NCI-H1092 treated with DMSO at 0.1 percent for 48 hours (cell line): ENCODE measurements at places on chromosomes 13 and 19.

DNA sequence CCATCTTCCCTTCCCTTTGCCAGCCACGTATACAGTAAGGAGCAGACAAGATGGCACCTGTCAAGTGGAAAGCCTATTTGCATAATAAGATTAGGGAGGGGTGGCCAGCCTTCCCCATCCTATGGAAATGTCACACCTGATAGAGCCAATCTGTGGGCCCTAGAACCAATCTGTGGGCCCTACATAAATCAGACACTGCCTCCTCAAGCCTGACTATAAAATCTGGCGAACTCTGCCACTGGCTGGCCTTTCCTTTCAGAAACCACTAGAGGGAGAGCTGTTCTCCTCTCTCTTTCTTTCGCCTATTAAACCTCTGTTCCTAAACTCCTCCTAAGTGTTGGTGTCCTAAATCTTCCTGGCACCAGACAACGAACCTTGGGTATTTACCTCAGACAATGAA, 231.5 kb upstream of the KLHL1 start:
- peak; percentile 39 for DNase-seq

- DNase-seq, result no peak
Measured at GRCh38 chr19:48044561-48044960, 682 bp upstream of the CABP5 start.

DNA sequence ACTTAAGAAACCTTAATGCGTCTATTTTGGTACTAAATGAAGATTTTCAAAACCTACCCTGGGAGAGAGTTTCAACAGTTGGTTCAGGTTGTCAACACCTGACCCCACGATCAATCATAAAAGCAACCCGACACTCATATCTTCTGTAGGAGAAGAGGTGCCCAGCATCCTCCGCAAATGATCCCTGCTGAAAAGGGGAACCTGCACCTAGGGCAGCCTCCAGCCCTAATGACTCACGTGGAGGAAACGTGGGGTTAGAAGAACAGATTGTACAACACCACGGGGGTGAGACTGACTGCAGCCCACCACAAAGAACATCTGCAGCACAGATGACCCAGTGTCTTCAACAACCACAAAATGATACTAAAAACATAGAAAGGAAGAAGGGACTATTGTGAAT, 116.3 kb downstream of the RAB20 start:
- no peak for DNase-seq

DNA sequence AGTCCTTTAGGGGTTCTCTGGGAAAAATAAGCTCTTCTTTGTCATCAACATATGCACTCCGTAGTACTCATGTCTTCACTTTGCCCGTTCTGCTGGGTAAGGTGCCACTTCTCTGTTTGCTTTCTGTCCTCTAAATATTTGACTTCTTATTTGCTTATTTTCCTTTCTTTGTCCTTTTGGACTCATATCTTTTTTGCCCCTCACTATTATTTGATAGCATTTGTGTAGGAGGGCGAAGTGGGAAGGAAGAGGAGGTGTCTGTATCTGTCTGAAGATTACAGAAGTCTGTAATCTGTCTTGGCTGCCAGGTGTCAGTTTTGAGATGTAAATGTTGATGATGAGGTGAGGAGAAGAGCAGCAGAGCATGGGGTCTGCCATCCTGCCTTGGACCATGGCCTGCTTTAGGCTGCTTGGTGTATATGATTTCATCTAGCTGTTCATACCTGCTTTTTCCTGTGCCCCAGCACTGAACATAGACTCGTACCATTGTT, 30.8 kb downstream of the USPL1 start:
- DNase-seq, result no peak

- DNase-seq, result no peak
Measured at GRCh38 chr13:107203146-107203847, 635.4 kb upstream of the ARGLU1 start.

- no peak for DNase-seq
Measured at GRCh38 chr19:35733180-35734125, 8.8 kb downstream of the IGFLR1 start.

DNA sequence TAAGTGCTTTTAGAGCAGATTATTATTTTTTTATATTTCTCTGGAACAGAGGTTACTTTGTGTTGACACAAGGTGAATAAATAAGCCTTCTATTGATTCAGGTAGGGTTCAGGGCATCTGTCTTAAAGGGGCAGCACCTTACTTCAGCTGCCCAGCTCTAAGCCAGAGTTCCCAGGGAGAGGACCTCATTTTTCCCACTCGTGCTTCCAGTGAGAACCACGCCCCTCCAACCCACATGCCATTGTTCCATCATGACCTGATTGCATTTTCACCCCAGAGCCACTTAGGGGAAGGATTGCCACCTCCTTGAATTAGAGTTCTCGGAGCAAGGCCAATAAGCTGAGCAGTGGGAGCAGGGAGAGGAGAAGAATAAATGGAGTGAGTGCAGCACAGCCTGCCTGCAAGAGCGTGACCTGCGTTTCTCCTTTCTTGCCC, 104.3 kb upstream of the FRY start:
- DNase-seq, result peak; percentile 40

DNA sequence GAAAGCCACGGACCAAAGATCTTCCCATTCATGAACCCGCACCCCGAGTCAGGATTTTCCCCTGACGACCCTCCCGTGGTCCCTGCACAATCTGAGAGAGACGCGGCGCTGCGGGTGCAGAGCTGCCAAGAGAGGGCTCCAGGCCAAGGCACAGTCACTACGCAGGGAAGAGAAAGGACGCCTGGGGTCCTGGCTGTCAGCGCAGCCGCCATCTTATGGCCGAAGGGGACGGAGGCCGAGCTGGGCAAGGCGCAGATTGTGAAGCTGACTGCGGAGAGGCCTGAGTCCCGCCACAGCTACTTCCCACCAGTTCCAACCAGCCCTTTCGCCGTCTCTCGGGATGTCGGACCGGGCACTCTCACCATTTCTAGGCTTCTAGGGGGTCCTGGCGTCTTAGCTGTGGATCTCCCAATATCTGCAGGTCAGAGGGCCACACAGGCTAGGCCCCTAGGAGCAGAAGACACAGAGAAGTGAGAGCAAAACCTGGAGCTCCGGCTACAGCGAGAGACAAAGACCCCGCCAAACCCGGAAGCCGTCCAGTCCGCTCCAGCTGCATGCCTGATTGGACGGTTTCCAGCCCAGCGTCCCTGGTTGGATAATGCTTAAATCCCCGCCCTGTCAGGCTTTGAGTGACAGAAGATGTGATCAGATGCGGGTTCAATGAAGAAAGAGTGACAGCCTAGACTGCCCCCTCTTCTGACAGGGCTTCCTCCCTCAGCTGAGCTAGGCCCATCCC, at the start of gene ZNF100:
TSS of gene ZNF100 (minus strand) at position 515 of the 736 bp plus-strand sequence. CDS start at position 365, 150 bp downstream.
- peak; percentile 90 for DNase-seq

GRCh38 chr13:79937771-79938216, 403.1 kb downstream of the SPRY2 start:
- DNase-seq, result no peak

GRCh38 chr19:34983786-34984185, 16.3 kb upstream of the GRAMD1A start:
- DNase-seq, result no peak

- DNase-seq, result no peak
Measured at GRCh38 chr13:88085036-88085435, 413.9 kb downstream of the SLITRK5 start.

DNA sequence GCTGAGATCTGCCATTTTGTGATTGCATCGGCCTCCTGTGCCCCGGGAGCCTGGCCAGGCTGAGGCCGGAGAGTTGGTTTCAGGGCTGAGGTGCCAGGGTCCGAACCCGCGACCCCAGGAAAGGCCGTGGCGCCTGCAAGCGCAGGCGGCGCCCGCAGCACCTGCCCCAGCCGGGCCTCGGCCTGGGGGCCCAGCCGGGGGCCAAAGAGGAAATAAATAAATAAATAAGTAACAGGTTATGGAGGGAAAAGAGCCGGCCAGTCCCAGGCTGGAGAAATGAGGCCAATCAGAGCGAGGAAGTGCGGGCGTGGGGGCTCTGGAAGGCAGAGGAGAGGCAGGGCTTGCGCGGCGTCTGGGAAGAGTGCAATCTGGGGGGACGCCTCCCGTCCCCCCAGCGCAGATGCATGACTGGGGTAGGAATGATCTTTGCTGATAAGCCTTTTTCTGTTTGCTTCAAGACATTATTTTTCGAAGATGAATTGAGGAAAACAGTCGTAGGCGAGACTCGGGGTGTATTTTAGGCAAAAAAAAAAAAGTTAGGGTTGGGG, 145.6 kb upstream of the ZNF536 start:
- no peak for DNase-seq

GRCh38 chr19:23160766-23161165, 43.9 kb downstream of the ZNF730 start:
- no peak for DNase-seq

- DNase-seq, result peak; percentile 64
Measured at GRCh38 chr19:29596885-29597525, 9.1 kb upstream of the POP4 start.

- no peak for DNase-seq
Measured at GRCh38 chr13:69109891-69110525, 997.6 kb upstream of the ATXN8OS start.

DNA sequence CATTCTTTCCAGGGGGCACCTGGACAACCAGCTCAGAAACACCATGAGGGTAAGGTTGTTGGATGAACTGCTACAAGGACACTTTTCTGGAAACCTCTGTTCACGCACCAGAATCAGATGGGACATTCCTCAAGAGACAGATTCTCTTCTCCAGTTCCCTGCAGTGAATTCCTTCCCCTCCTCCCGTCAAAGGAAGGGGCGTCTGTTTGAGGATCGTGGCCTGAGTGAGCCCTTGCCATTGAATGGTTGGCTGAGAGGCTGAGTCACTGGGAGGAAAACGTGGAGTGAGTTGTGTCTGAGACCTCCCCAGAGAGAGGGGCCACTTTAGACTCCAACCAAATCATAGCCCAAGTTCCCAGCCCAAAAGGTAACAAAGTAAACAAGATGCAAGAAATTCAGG, 79.4 kb upstream of the ZNF507 start:
- DNase-seq, result no peak

- DNase-seq, result no peak
Measured at GRCh38 chr13:102911336-102911735, 65.5 kb downstream of the ERCC5 start.

- peak; percentile 8 for DNase-seq
Measured at GRCh38 chr13:44273991-44274770, 99.4 kb upstream of the SERP2 start.

DNA sequence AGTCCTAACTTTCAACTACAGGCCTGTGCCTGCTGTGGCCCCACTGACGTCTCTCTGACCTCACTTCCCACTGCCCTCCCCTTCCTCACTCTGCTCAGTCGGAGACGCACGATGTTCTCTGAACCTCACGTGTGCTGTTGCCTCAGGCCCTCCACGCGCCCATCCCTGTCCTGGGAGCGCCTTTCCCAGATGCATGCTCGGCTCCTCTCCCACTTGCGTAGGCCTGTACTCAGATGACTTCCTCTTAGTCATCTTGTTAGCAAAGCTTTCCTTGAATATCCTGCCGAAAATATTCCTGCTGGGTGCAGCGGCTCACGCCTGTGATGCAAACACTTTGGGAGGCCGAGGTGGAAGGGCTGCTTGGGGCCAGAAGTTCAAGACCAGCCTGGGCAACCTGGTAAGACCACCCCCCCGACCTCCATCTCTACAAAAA, 9.3 kb upstream of the SYT5 start:
- DNase-seq, result no peak

GRCh38 chr13:93118081-93118615, 108.5 kb upstream of the GPC6 start:
- DNase-seq, result no peak

GRCh38 chr19:28466107-28467045, 746.6 kb downstream of the UQCRFS1 start:
- DNase-seq, result peak; percentile 58

DNA sequence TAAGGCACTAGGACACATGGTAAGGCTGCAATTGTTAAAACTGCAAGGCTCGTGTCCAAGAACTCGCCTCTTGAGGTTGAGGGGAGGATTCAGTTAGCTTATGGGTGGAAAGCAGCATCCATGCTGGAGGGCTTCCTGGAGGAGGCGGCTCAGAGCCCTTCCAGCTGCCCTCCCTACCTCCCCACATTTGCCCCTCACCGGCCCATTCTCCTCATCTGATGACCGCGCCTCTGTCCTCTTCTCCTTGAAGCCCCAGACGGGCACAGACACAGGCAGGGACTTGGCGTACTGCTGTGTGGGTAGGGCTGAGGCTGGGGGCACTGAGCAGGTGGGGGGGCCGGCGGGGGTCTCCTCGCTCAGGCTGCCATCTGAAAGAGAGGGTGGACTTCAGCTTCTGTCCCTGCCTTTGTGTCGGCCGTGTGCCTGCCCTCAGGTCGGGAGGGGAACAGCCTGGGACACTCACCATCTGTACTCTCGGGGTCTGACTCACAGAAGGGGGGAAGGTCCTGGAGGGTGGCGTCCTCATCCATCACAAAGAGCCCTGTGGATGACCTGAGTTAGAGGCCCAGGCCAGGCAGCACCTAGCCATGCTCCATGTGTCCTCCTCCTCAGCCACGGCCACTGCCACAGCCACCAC, 4.1 kb upstream of the PNKP start:
- no peak for DNase-seq

GRCh38 chr13:110014719-110015118, 228.3 kb upstream of the IRS2 start:
- DNase-seq, result peak; percentile 91

DNA sequence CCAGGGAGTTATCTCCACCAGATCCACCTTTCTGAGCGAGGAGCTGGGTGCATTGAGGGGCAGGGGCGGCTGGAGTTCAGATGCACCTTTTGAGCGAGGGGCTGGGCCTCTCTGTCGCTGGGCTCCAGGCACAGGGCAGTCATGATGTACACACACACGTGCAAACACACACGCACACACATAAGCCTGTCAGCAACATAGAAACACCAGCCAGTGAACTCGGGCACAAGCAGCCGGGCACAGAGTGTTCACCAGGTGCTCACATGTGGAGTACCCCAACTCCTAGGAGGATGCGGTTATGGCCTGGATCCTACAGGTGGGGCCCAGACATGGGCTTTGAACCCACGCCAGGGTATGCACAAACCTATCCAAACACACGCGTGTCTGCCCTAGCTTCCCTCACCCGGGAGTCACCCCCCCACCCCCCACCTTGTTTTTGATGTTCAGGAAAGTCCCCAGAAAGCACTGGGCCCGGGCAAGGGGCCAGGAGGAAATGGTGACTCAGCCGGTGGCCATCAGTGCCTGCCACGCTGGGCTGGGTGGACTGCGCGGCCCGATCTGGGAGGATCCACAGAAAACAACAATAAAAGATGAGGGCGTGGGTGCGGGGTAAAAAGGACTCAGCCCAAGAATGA, 13.3 kb downstream of the ARRDC2 start:
- no peak for DNase-seq

- no peak for DNase-seq
Measured at GRCh38 chr13:109939838-109940237, 153.5 kb upstream of the IRS2 start.

GRCh38 chr19:39424934-39425333, 10.8 kb downstream of the RPS16 start:
- no peak for DNase-seq

GRCh38 chr13:36445891-36446351, 13.6 kb downstream of the CCNA1 start:
- no peak for DNase-seq

- DNase-seq, result no peak
Measured at GRCh38 chr19:33348301-33349010, 25.1 kb upstream of the CEBPG start.

DNA sequence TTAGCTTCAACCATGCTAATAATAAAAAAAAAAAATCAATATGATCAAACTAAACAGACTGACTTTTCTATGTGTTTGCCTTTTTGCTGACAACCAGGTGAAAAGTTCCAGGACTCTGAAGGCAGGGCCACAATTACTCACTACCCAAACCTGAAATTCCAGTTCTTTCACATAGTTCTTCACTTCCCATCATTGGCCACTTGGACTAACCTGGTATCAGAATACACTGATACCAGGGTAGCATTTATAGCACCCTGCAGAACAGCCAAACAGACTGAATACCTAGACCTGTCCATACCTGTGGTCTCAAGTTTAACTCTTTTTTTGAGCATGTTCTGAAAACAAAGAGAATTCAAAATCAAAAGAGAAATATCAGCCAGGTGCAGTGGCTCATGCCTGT, 25.1 kb downstream of the ELF1 start:
- DNase-seq, result no peak
